ENCODE measurements at places on chromosomes 7 and 10.

DNA sequence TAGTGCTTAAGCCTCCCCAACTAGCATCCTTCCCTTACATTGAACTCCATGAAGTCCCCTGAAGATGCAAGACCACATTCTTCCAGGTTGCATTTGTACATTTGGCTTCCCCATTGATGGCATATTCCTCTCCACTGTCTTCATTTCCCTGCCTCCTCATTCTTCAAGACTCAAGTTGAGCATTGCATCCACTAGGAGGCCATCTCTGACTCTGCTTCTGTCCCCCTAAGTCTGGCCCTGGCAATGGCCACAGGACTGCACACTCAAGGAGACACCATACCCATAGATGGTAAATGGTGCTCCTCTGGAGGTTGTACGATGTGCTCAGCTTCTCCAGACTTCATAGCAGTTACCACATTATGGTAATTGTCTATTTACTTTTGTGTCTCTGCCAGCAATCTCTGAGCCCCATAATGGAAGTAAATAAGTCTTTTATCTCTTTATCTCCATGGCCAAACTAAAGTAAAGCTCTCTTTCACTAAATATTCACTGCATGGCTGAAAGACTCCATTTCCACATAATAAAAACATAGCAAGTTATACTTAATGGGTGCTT lies 112.6 kb downstream of the PTPRZ1 start:
- DNase-seq = no peak

GRCh38 chr10:85613391-85613790 lies 753.2 kb downstream of the GRID1 start:
- no peak for DNase-seq

DNA sequence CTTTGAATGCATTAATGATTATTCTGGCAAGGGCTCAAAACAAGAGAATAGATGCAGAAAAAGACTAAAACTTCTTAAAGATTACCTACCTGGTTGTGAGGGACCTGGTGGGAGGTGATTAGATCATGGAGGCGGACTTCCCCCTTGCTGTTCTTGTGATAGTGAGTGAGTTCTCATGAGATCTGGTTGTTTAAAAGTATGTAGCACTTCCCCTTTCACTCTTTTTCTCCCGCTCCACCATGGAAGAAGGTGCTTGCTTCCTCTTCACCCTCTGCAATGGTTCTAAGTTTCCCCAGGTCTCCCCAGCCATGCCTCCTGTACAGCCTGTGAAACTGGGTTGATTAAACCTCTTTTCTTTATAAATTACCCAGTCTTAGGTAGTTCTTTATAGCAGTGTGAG lies 226.6 kb downstream of the ARHGAP12 start:
- no peak for DNase-seq

DNA sequence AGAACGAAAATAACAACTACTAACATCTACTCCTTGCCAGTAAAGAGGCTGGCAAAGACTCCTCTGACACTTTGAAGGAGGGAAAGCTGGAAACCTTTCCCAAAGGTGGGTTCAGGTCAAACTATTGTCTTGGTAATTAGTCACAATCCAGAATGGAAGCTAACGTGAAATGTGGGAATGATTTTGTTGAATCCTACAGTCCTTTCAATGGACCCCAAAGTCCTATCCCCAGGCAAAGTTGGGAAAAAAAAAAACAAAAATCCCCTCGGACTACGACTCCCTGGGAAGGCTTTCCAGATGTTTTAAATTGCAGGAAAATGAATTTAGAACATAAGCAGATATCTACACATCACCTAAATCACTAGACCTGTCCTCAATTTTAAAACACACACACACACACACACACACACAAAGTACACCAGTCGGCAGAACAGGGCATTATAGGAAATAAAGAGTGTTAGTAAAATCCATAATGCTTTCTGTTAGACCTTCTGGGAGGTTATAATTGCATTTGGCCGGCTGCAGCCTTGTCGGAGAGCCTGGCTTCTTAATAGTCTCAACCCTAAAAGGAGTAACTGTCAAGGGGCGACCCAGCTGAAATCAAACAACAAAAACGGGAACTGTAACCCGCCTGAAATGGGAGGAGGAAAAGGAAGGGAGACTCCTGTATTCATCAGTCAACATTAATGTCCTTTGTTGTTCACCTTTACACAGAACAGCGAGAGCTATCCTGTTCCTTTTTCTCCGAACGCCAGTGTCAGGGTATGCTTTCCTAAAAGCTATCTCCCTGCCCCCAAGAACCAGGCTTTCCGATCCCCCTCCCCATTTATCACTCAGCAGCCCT lies 1.5 kb downstream of the DOCK4 start:
- DNase-seq = no peak

DNA sequence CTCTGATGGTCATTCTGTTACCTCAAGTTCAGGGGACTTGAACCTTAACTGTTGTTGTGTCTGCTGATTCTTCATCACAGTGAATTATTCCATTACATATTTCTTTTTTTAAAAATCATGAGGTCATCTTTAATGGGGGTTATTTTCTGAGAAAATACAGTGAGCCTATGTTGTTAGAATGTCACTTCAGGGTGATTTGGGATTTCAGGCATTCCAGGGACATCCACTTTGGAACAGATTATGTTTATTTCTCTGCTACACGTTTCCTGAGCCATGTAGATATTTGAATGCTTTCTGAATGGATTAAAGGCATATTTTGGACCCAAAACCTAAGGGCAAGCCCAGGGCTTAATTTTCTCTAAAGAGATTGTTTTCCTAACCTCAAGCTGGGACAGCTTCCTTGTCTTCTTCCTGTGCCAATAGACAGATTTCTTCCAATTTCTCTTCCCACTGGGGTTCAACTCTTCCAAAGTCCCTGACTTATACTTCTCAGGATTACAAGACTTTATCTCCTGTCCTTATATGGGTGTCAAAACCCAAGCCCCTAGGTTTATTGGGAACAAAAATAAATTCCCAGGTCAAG lies 271.7 kb downstream of the ARHGAP12 start:
- no peak for DNase-seq

DNA sequence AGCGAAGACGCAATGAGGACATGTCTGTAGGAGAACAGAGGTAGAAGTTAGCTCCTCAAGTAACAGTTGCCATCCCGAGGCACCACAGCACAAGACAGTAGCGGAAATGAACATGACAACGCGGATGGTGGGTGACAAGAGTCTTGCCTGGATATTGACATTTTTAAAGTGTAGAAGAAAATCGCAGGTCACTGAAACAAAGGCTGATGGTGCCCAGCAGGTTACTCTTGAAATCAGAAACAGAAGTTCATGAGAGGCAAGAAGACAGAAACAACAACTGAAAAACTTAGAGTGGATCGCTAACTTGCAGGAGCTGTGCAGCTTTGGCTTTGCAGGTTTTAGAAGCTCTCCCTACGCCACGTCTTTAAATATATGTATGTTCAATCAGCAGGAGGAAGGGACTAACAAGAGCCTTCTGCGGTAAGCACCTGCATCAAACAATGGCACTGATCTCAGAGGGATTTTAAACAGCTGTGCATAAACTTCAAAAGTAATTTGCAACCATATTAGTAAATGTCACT lies 1.8 kb downstream of the PRKCQ start:
- DNase-seq = no peak

- DNase-seq = no peak
Observed at GRCh38 chr7:34322841-34323240, 335.2 kb upstream of the NPSR1 start.

Measured in eye (tissue), 1 donor.